A172 (cell line): ENCODE measurements at places on chromosomes 16 and 17. TPM values are rescaled to one million over a fixed set of nuclear protein-coding genes. Genes with fewer than 3 reads are reported as not detected.

DNA sequence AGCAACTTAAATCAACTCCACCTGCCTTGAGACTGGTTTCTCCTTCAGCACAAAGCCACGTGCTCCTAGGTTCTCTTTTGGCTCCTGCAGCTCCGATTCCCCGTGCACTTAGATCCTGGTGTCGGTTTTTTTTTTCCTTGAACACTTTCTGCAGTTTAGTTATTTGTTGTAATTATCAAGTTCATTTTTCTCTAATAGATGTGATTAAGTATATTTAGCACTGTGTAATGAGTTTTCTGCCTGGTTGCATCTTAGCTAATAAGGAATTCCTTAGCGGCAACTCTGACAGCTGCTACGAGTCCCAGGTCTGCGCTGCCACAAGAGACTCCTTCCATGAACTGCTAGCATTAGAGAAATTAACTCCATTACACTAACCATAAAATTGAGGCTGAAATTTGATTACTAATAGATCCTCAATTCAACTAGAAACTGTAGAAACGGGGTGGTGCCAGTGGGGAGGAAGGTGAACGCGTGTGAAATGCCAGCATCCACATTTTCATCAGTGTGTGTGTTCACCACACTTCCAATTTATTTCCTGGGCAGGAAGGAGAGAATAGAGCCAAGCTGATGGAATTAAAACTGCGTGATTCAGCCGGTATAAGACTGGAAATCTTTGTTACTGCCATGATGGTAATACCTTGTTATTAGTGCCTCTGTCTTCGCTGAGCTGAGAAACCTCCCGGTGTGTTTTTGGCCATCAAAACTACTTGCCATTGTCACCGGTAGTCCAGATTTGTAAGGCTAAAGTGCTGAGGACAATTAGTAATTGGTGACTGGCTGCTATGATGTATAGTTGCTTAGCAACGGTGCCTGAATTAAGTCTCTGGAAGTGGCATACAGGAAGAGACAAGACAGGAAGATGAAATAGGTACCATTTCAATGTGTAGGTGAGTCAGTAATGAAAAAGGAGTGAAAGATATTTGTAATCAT is 232.4 kb downstream of the IRX3 start:
- DNase-seq = no peak

DNA sequence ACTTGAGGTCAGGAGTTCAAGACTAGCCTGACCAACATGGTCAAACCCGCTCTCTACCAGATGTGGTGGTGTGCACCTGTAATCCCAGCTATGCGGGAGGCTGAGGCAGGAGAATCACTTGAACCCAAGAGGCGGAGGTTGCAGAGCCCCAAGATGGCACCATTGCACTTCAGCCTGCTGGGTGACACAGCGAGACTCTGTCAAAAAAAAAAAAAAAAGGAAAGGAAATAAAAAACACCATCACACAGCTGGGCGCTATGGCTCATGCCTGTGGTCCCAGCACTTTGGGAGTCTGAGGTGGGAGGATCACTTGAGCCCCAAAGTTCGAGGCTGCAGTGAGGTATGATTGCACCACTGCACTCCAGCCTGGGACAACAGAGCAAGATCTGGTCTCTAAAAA is 13.3 kb upstream of the SBK1 start:
- no peak for DNase-seq

DNA sequence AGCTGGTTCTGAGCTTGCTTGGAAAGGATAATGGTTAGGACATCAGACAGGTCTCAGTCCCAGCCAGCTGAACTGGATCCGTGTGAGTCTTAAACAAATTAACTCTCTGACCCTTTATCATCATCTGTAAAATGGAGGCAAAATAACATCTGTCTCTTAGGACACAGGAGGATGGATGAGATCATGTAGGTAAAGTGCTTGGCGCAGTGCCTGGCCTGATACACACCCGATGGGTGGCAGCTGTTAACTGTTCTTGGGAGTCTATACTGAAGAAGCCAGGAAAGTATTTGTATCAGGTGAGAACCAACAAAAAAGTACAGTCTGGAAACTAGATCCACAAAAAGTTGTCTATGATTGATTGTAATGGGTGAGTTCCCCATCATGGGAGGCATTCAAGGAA is 188.6 kb downstream of the C16orf78 start:
- no peak for DNase-seq

- no peak for DNase-seq
Measured at GRCh38 chr17:48620461-48621139, 5.5 kb upstream of the HOXB8 start.

DNA sequence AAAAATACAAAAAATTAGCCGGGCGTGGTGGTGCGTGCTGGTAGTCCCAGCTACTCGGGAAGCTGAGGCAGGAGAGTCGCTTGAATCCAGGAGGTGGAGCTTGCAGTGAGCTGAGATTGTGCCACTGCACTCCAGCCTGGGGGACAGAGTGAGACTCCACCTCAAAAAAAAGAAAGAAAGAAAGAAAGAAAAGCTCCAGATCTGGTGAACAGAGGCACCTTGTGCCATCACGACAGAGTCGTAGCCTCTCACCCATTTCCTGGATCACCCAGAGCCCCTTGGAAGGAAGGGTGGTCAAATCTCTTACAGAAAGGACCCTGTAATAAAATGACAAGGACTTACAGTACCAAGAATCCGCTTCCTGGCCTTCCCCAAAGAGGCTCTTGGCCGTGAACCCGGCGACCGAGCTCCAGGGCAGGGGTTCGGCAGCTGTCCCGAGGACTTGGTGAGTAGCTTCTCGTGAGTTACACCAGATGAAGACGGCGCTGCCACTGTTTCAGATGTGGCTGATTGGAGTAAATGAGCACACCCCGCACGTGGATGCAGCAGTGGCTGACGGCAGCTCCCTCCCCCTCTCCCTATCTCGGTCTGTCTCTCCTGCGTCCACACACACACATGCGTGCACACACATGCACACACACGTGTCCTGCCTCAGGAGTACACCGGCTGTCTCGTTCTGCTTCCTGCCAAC is 13.5 kb downstream of the LGALS3BP start:
- no peak for DNase-seq

The PRSS33 gene
- 0.17 and 0.36 TPM in 2 replicates for total RNA-seq

The SLC6A2 gene
- total RNA-seq = 6.4 and 7.4 TPM in 2 replicates
